Body of pancreas (tissue), 4 donors: ENCODE measurements at places on chromosomes 3 and 15. TPM values are rescaled to one million over a fixed set of nuclear protein-coding genes. Genes with fewer than 3 reads are reported as not detected.

Gene NRG4
- total RNA-seq = 11.5 TPM

Gene MEX3B
- 0.52 TPM for total RNA-seq

Gene PPP1R14D
- not detected for total RNA-seq

DNA sequence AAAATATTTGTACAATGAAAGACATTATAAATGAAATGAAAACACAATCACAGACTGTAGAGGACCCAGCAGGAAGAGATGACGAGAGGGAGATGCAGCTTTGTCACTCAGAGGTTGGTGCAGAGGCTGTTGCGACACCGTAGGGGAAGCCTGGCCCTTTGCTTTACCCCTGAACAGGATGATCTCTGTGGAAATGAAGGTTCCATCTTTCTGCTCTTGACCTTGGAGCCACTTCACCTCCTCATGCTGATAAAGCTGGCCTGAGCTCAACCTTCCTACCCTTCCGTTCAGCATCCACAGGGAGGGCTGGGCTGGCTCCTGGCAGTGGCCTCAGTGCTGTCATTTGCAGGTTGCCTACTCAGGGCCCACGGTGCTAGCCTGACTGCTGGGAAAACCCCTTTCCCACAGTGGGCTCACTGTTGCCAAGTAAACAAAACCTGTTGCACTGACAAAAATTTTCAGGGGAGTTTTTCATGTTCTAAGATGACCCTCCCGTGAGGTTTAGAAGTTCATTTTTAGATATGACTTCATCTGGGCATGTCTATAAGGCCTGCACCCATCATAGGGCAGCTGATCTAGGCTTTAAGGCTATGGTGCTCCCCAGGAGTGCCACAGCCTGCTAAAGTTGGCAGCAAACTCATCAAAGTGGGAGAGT lies 3.0 kb upstream of the CD80 start:
- DNase-seq = no peak

DNA sequence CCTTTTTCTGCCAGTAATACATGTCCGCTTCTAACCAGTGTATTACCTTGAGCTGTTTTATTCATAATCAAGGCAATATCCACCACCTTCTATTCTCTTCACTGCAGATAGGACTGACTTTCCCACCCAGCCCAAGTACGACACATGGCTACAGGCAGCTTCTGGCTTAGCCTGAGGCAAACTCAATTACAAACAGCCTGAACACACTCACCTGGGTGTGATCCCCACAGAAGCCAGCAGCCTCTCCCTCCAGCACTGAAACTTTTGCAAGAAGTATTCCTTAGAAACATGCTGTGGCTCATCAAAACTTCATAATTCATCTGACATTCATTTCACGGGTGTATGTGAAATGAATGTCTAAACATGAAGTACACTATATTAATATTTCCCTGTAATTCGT lies 13.5 kb upstream of the KCNMB3 start:
- DNase-seq = no peak

DNA sequence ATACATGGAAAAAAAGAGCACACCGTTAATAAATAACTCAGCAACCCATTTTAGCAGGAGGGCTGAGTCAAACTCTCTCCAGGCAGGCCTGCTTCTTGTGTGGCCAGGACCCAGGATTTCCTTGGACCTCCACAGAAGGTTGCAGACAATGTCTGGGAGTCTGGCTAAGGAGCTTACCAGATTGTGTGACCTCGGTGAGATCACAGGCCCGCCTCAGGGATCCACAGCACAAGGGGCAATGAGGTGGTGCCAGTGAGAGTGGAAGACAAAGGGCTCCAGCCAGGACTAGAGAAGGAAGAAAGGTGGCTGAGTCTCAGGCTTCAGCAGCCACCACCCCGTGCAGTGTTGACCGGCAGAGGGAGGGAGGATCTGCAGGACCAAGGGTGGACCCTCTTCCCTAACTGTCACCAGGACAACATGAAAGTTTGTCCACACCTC lies 32.2 kb upstream of the SEC22A start:
- DNase-seq = no peak

DNA sequence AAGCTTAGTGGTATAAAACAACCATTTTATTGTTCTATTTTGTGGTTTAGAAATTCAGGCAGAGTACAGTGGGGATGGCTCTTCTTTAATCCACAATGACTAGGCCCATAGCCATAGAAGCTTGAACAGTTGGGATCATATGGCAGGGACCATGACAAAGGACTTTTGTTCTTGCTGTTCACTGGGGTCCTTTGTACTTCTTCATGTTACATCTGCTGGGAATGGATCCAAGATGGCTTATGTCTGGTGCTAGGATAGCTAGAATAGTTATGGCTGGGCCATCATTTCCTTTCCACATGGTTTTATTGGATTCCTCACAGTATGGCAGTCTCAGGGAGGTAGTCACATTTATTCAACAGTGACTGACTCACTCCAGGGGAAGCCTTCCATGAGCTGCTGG lies 427.9 kb upstream of the AGTR1 start:
- no peak for DNase-seq

DNA sequence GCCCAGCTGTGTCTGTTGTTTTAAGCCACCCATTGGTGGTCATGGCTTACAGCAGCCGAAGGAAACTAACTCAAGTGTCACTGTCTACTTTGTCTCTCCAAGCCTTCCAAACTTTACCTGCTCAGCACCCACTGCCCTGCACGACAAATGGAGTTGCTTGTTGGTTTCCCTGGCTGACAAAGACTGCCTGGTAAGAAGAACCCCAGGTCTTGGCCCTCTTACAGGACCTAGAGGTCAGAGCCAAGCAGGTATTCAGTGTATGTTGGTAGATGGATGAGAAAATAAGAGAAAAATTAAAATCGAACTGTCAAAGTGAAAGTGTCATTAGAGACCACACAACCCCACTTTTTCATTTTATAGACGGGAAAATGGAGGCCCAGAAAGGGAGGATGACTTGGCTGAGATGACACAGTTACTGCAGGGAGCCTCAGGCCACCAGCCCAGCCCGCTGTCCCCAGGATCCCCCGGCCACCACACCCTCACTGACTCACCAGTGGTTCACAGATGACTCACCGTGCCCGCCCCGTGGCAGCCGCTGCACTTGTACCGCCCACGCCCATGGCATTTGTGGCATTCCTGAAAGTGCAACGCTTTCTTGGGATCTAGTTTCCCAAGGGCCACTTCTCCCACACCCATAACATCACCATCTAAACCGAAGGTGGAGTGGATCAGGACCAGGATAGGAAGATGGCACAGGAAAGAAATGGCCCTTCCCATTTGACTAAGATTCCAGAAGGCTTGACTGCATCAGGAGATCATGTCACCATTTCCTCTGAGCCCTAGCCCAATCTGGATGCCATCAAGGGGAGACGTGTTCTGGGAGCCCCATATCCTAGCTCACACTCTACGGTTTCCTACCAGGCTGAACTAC lies 15.2 kb downstream of the SSUH2 start:
- DNase-seq = peak; percentile 38

DNA sequence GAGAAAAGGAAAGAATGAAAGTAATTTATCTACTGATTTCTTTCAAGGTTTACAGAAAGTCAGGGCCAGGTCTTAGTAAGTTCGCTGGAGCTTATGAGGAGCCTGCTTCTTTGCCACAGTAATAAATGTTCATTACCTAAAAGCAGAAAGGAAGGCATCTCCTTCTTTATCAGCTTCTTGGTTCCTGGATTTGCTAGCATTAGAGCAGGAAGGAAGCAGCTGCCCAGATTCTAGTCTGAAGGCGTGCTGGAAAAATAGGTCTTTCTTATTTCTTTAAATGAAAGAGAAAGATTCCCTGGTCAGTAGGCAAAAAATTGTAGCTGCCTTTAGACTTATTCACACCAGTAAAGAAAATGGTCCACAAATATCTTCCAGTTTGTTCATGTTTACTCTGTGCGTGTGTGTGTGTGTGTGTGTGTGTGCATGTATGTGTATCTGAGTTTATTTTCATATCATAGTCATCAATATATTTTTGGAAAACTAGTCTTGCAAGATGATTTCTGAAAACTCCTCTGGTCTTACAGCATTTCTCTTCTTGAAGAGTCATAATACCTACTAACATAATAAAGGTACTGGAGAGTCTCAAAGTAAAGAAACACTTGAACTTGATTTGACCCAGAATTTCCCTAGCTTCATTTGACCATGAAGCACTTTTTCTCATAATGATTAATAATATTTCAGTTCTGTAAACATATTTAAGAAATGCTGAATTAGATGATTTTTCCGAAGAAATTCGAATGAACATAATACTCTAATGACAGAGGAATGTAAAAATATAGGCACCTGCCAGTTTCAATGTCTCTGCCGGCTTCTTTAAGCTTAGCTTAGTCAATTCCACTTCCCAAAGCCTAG lies 255.3 kb upstream of the ZPLD1 start:
- no peak for DNase-seq

GRCh38 chr15:38042707-38043445 lies 108.4 kb downstream of the TMCO5A start:
- DNase-seq = no peak
